ENCODE measurements at places on chromosomes 3 and 15. TPM values are rescaled to one million over a fixed set of nuclear protein-coding genes. Genes with fewer than 3 reads are reported as not detected.

Gene XCR1
- total RNA-seq: 4.2 TPM

Gene LRRIQ4
- total RNA-seq: 0.05 TPM

Gene FBXW12
- 0.05 TPM for total RNA-seq

Gene IFT122
- total RNA-seq: 14.5 TPM

Gene ST8SIA2
- 2.1 TPM for total RNA-seq

Gene FBLN2
- 15.3 TPM for total RNA-seq

Gene ADAMTS9
- total RNA-seq: 3.7 TPM

Gene SLC22A14
- 0.05 TPM for total RNA-seq

Gene SLC22A13
- total RNA-seq: 0.09 TPM

DNA sequence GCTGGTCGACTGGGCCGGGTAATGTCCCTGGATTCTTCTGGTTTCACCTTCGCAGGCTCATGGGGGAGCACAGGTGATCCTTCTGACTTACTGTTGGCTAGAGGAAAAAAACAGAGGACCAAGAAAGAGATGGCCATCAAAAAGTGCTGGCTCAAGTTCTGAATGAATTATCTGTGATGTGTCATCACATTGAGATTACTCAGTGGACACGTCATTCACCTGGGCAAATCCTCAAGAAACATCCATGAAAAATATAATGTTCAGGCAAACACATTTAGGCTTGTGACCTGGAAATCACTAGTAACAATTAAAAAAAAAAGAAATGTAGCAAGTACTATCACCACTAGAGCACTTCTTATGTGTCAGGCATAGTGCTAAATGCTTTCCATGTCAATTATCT is 81.5 kb upstream of the SLC2A2 start:
- H3K4me3 ChIP-seq: no peak overlapping the region
- no peak overlapping the region for H3K27ac ChIP-seq
- DNase-seq: no peak
- no peaks in the 10 kb centered on the region for H3K36me3 ChIP-seq
- H3K27me3 ChIP-seq: no peaks in the 10 kb centered on the region

- DNase-seq: no peak
- H3K4me1 ChIP-seq: no peaks in the 10 kb centered on the region
- no peaks in the 10 kb centered on the region for H3K36me3 ChIP-seq
- no peak overlapping the region for H3K27ac ChIP-seq
Observed at GRCh38 chr3:105976196-105976595, 107.4 kb upstream of the CBLB start.

DNA sequence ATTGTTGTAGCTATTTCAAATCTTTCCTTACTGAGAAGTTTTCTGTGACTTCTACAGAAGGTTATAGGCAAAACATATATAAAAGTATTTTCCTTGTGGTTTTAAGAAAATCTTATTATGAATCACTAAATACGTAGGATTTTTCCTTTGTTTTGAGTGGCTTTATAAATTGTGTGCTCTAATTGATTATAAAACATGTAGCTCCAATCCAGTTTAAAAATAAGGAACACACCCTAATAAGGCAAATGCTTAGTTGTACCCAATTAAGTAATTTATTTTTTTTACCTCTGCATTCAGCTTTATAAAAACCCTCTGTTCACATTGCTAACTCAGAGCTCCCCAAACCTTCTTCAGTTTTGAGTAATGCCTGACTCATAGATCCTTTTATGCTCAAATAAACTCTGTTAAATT is 408.0 kb downstream of the NAALADL2 start:
- H3K36me3 ChIP-seq: no peaks in the 10 kb centered on the region
- H3K4me3 ChIP-seq: no peak overlapping the region
- no peak overlapping the region for H3K27ac ChIP-seq
- H3K4me1 ChIP-seq: no peaks in the 10 kb centered on the region
- DNase-seq: no peak
- H3K27me3 ChIP-seq: no peaks in the 10 kb centered on the region

DNA sequence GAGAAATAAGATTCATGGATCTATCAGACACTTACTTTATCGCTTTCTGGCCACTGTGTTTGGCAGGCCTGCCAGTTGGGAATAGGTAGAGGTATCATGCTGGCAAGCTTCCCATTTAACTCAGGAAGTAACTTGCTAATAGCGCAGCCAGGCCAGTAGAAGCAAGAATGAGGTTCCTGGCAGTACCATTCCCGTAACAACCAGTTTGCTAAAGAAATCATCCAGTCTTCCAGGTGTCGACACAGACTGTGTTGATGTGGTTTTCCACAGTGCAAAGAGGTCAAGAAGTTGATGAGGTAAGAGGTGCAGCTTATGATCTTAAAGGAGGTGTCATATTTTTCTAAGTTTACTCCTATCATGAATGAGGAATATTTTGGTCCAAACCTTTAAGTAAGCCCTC is 46.2 kb downstream of the DPH6 start:
- no peak overlapping the region for H3K4me3 ChIP-seq
- no peak overlapping the region for H3K27ac ChIP-seq
- H3K27me3 ChIP-seq: no peaks in the 10 kb centered on the region
- no peaks in the 10 kb centered on the region for H3K36me3 ChIP-seq

DNA sequence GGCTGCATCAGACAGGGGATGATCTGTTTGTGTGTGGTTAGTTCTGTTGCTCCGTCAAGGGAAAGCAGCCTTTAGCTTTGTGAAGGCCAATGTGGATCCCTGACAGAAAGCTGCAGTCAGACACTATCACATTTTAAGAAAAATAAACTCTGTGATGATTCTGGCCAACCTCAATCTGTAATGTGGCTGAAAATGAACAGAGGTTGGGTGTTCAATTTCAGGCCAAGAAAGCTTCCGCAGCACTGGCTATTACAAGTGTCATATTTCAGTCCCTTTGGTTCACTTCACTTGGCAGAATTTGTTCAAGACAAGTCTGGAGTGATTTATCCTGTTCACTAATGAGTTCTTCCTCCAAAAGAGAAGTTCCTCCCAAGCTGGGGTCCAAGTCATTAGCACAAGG is 571.8 kb upstream of the IL12A start:
- no peaks in the 10 kb centered on the region for H3K27me3 ChIP-seq
- H3K4me3 ChIP-seq: no peak overlapping the region
- no peaks in the 10 kb centered on the region for H3K4me1 ChIP-seq
- H3K27ac ChIP-seq: no peak overlapping the region
- no peak for DNase-seq

GRCh38 chr15:68629519-68630210 is 50.9 kb downstream of the CORO2B start:
- H3K36me3 ChIP-seq: no peaks in the 10 kb centered on the region
- H3K4me1 ChIP-seq: peaks cover 6% of the 10 kb centered on the region
- DNase-seq: no peak
- H3K27me3 ChIP-seq: no peaks in the 10 kb centered on the region
- no peak overlapping the region for H3K4me3 ChIP-seq

GRCh38 chr15:52480990-52481389 is 47.7 kb downstream of the MYO5A start:
- no peaks in the 10 kb centered on the region for H3K36me3 ChIP-seq
- H3K27ac ChIP-seq: peak overlapping the region; percentile 38
- H3K27me3 ChIP-seq: no peaks in the 10 kb centered on the region
- peaks cover 25% of the 10 kb centered on the region for H3K4me1 ChIP-seq

DNA sequence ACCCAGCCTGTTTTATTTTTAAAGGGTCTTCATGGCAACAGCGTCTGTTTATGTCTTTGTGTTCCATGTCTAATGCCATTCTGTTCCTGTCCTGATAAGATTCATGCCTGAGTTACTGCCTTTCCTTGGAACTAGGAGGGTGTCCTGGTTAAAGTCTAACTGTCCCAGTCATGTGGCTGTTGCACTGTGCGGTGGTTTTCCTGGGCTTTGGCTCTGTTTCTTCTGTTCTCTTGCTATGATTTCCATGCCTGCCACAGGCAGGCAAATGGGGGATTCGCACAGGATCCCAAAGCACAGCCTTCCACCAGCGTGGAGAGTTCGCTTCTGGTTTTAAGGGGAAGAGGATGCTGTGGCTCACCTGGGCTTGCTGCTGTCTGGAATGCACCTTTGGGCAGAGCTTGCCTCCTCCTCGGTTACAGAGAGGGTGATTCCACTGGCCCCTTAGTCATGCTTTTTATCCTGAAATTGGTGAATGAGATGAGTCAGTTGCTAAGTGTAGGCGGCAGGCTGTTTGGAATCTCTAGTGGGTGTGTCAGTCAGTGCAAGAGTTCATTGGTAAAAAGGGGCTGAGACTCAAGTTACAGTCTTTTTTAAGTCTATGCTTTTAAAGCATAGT is 86.8 kb downstream of the CCK start:
- H3K27me3 ChIP-seq: no peaks in the 10 kb centered on the region
- H3K4me1 ChIP-seq: peaks cover 9% of the 10 kb centered on the region
- no peak for DNase-seq
- no peak overlapping the region for H3K27ac ChIP-seq
- no peak overlapping the region for H3K4me3 ChIP-seq

DNA sequence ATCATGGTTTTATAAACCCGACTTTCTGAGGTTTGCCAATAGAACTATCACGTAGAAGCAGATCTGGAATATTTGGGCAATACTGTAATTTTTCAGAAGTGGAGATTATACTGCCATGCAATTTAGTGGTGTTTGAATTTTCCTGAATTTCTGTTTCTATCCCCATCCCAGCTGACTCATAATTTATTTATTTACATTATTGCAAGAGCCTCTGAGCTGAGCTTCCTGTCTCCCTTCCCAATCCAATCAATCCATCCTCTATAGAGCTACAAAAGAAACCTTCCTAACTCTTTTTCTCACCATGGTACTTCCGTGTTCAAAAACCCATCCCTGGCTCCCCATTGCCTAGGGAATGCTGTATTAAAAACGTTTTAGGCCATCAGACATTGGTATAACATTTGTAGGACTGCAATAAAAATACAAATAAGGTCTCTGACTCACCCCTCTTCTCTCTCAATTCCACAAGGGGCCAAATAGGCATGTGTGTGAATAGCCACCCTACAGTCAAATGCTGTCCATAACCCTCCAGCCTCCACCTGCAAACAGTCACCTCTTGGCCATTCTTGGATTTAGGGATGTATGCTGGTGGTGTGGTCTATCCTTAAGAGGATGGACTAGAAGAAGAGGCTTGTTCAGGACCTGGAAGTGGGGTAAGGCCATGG is 190.7 kb downstream of the CD47 start:
- H3K4me1 ChIP-seq: no peaks in the 10 kb centered on the region
- DNase-seq: no peak
- no peak overlapping the region for H3K4me3 ChIP-seq
- H3K36me3 ChIP-seq: no peaks in the 10 kb centered on the region
- H3K27ac ChIP-seq: no peak overlapping the region

- H3K27me3 ChIP-seq: no peaks in the 10 kb centered on the region
- H3K27ac ChIP-seq: peak overlapping the region; percentile 37
- DNase-seq: no peak
- H3K36me3 ChIP-seq: no peaks in the 10 kb centered on the region
- H3K4me3 ChIP-seq: no peak overlapping the region
Observed at GRCh38 chr3:177618873-177619733, 421.8 kb upstream of the TBL1XR1 start.

GRCh38 chr15:82122746-82123400 is 77.1 kb upstream of the MEX3B start:
- H3K4me3 ChIP-seq: no peak overlapping the region
- no peaks in the 10 kb centered on the region for H3K27me3 ChIP-seq
- DNase-seq: no peak
- no peaks in the 10 kb centered on the region for H3K4me1 ChIP-seq
- H3K36me3 ChIP-seq: peaks cover 6% of the 10 kb centered on the region

DNA sequence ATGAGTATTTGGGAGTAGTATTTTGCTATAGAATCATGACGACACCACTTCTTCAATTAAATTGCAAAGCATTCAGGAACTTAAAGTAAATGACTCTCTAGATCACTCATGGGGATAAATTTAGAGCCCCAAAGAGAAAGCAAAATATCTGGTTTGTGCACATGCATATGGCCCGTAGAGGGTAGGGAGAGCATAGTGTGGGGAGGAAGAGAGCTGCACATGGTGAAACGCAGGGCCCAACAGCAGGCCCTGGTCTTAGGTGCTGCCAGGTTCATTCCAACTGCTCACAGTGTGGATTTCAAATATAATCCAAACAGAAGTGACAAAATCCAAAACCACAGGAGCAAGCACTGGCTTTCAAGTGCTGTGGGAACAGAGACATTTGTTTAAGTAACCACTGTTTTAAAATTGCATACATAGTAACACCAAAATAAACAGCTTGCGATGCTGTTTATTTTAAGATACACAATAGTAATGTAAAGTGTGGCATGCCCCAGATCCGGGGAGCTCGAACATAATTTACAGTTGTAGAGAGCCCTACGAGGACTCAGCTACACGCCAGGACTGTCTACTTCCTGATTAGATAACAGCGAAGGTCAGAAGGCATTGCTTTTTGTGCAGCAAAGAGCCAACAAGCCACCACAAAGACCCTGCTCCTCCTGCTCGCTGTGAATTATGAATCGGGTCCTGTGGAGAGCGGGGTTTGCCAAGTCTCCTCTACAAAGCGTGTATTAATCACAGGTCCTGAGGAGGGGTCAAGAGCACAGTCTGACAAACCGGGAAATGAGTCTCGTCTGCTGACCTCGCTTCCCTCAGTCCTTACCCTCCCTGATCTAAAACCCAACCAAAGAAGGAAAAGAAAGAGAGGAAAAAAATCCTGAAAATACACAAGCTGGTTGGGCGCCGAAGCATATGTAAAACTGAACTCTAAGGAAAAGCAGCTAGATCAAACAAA is 80.6 kb downstream of the MEIS2 start:
- H3K4me1 ChIP-seq: no peaks in the 10 kb centered on the region
- H3K4me3 ChIP-seq: no peak overlapping the region
- H3K36me3 ChIP-seq: no peaks in the 10 kb centered on the region
- H3K27ac ChIP-seq: peak overlapping the region; percentile 11
- no peak for DNase-seq

- DNase-seq: peak; percentile 25
- H3K27me3 ChIP-seq: no peaks in the 10 kb centered on the region
- H3K27ac ChIP-seq: no peak overlapping the region
- peaks cover 26% of the 10 kb centered on the region for H3K4me1 ChIP-seq
- peak overlapping the region; percentile 90 for H3K4me3 ChIP-seq
Observed at GRCh38 chr3:127674101-127674721, 1.5 kb downstream of the ABTB1 start.

DNA sequence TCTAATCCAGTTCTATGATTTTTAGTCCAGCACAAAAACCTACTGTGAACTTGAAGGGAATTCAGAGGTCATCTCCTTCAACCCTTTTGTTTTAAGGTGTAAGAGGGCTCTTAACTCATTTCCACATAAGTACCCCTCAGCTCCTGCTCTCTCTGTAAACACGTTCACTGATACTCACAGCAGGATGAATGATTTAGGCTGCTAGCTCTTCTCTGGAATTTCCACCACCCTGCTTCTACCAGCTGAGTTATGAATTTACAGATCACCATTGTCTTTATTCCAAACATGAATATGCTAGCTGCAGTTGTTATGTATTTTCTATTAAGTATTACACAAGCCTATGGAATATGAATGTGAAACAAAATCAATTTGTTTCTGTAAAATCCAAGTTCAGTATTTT is 101.3 kb upstream of the NANOGP8 start:
- no peaks in the 10 kb centered on the region for H3K4me1 ChIP-seq
- H3K27me3 ChIP-seq: no peaks in the 10 kb centered on the region
- H3K4me3 ChIP-seq: no peak overlapping the region
- H3K27ac ChIP-seq: no peak overlapping the region
- no peak for DNase-seq

- H3K36me3 ChIP-seq: no peaks in the 10 kb centered on the region
- peak; percentile 55 for DNase-seq
- no peaks in the 10 kb centered on the region for H3K27me3 ChIP-seq
- no peaks in the 10 kb centered on the region for H3K4me1 ChIP-seq
- no peak overlapping the region for H3K4me3 ChIP-seq
- no peak overlapping the region for H3K27ac ChIP-seq
Observed at GRCh38 chr3:151146071-151146730, 56.8 kb downstream of the GPR171 start.

All from thymus (tissue), 14 donors.